HAP-1 (cell line): ENCODE measurements at places on chromosomes 12 and 14.

- no peak for DNase-seq
Measured at GRCh38 chr12:130919086-130919485, 34.6 kb upstream of the ADGRD1 start.

- no peak for DNase-seq
Measured at GRCh38 chr14:103833711-103834110, 13.7 kb downstream of the PPP1R13B start.

GRCh38 chr12:108289350-108290161, 49.6 kb downstream of the CMKLR1 start:
- DNase-seq, result no peak

DNA sequence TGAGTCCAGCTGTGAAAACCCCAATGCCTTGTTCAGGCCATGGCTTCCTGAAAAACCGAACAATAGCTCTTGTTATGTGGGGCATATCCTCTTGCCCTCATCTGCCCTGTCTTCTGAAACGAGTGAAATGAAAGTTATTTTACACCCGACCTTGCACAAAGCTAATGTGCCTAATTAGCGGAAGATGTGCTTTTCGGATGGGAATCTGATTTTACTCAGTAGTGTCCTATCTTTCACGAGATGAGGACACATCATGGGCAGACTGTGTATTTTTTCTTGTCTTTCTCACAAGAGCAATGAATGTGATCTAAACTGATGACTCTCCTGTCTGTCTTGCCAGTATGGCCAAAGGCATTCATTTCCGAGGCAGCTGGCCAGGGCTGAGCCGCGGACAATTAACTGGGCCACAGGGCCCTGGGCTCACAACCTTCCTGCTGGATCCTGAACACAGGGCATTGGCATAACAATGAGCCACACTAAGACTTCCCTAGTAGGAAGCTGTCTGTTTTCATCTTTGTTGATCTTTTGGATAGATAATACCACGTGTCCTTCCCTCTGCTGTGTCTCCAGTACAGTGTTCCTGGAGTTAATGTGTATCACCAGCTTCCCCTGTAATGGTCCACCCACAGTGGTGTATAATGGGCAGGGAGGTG, 86.0 kb upstream of the HIF1A start:
- peak; percentile 83 for DNase-seq

DNA sequence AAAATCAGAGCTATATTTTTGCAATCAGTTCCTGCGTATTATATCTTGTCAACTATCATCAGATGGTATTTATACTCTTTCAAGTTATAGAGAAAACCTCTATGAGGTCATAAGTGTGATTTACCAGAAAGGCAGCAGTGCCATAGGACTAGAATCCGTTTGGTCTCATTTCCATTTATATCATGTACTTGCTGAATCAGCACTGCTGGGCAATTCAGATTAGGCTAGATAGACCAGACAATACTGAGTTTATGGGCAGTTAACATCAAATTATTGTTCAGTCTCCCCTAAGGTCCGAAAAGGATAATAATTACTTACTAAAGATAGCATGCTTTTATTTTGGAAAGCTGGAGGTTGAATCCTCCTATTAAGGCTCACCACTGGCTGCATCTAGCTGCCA, 6.8 kb upstream of the KERA start:
- no peak for DNase-seq

GRCh38 chr14:90523961-90524875, 127.4 kb downstream of the CALM1 start:
- DNase-seq, result no peak
